Stimulated activated CD4-positive, alpha-beta T cell treated with anti-CD3 and anti-CD28 coated beads, Interleukin-4, amount 100 ng/mL, for 4 hours (primary cell): ENCODE measurements at places on chromosomes 13 and 19.

DNA sequence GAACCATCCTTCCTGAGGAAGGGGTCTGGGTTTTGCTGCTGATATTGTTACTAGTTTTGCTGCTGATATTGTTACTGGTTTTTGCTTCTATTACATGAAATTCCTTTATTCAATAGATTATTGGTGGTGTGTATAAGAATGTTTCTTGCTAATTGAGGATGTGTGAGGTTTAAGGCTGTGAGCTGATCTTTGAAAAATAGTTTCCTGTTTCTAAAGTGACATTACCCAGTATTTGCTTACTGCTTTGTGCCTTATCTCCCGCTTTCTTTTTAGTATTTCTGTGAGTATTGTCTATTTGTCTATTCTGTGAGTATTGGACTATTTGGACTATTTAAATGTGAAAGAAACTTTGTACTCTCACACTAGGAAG lies 38.2 kb upstream of the C1QTNF9 start:
- DNase-seq, result no peak

DNA sequence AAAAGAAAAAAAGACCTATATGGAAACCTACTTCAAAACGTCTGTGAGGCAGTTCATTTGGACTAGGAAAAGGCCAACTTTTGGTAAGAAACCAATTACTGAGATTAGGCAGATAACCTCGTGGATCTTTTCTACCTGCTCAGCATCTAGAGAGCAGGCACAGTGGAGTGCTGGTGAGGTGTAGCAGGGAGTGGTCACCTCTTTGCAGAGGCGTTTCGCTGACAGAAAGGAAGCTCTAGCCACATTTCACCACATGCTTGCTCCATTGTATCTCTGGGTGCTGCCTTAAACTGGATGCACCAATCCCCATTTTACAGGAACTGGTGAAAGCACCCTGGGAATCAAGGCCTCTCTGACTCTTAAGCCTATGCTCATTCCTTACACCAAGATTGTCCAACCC lies 360.5 kb downstream of the LIG4 start:
- DNase-seq, result no peak

DNA sequence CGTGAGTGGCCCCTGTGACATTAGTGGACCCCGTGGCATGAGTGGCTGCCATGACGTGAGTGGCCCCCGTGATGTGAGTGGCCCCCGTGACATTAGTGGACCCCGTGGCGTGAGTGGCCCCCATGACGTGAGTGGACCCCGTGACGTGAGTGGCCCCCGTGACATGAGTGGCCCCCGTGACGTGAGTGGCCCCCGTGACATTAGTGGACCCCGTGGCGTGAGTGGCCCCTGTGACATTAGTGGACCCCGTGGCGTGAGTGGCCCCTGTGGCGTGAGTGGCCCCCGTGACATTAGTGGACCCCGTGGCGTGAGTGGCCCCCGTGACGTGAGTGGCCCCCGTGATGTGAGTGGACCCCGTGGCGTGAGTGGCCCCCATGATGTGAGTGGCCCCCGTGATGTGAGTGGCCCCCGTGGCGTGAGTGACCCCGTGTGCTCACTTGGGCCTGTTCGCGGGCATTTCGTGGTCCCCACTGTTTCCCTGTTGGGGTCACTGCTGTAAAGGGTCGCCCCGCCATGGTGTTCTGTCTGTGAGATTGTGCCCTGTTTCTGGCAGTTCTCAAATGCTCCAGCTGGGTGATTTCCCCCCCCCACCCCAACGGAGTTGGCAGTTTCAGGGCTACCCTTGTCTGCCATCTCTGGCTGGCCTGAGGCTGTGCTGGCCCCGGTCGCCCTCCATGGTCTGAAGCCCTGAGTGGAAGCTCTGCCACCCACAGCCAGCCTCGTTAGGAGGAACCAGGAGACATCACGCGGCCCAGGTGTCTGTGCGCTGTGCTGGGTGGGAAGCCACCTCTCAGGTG lies 64.2 kb downstream of the MCF2L start:
- no peak for DNase-seq

GRCh38 chr13:97327086-97327485 lies 105.0 kb downstream of the MBNL2 start:
- DNase-seq, result no peak

GRCh38 chr13:52348983-52349780 lies 56.8 kb downstream of the THSD1 start:
- peak; percentile 7 for DNase-seq

DNA sequence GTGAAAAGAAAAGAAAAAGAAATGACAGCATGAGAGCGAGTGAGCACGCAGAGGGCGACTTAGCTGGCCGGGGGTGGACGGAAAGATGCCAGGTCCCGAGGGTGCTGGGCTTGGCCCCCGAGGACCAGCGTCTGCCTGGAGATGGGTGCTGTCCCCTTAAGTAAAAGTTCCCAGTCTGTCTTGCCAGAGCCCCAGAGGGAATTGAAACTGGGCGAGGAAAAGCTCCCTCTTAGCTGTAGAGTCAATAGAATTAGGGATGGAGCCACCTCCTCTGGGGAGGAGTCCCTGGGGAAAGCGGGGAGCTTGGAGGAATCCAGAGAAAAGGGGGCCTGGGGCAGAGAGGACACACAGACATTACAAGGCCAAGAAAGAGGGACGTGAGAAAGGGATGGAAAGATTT lies 13.3 kb downstream of the BCAM start:
- DNase-seq, result no peak

DNA sequence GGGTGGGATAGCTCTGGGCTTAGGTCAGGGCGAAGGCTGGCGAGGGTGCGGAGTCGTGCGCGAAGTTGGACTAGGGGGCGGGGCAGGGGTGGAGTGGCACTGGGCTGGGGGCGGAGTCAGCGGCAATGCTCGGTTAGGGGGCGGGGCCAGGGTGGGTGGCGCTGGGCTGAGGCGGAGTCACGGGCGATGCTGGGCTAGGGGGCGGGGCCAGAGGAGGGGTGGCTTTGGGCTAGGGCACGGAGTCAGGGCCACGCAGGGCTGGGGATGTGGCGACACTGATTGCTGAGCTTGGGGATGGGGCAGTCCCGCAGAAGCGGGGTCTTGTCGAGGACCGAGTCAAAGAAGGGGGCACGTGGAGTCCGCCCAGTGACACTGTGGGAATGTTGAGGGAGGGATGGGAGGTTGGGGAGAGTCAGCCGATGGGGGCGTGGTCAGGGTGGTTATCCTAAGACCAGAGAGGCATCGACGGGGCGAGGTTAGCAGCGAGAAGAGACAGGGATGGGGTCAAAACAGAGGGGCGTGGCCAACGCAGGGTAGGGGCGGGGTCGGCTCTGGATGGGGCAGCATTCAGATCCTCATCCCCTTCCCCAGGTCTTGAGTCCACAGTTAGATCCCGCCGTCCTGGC lies 8.7 kb downstream of the HOMER3 start:
- DNase-seq, result peak; percentile 77

DNA sequence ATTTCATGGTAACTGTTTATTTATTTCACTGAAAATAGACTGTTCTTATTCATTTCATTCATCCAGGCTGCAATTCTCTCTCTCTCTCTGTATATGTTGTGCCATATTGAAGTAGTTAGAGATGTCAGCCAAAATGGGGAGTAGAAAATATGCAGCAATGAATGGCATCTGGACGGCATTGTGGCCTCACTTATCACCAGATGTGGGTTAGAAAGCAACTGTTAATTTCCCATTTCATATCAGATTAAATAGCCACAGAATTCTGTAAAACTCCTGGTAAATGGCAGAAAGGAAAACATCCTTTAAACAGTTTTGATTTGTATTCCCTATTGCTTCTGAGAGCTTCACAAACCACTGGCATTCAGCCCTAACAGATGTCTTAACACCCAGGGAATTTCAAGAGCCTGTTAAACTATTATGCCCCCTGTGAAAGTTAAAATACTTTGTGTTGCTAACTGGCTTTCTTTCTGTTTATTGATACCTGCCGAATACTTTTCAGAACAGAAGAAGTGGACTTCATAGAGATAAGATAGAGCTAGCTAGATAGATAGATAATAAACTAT lies 1763.3 kb upstream of the MIR17HG start:
- no peak for DNase-seq

DNA sequence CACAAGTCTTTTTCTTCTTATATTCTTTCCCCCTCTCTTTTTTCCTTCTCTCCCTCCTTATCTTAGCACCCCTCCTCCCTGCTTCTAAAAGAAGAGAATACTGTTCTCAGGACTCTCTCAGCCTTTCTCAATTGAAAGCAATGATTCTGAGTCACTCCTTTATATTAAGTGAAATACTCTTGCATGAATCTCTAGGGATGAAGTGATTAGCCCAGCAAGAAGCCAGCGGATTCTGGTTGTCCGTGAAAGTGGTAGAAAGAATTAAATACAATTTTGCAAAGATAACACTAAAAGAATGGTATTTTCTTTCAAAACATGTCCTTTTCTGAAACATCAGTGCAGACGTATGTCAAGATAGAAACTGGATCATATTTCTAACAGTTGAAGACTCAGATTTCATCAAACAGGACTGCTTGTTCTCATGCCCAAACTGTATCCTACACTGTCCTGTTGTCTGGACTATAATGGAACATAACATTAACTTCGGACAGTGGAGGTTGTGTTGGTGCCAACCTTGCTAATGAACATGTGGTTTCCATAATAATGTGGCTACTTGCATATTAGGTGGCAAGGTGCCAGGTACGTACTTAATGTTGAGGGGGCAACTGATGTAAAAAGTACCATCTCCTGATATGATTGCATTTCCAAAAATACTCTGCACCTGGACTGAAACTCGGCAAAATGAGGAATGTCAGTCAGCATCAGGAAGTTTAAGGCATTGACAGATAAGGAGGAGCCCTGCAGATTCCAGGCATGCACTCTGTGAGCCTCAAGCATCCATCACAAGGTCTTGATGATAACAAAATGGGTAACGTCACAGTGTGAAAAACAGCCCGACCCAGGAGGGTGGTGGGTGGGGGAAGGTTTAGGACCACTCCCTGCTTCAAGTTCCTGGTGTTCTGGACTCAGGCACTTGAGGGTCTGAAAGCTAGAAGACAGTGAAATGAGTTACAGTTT lies 357.2 kb downstream of the DLEU7 start:
- DNase-seq, result no peak

DNA sequence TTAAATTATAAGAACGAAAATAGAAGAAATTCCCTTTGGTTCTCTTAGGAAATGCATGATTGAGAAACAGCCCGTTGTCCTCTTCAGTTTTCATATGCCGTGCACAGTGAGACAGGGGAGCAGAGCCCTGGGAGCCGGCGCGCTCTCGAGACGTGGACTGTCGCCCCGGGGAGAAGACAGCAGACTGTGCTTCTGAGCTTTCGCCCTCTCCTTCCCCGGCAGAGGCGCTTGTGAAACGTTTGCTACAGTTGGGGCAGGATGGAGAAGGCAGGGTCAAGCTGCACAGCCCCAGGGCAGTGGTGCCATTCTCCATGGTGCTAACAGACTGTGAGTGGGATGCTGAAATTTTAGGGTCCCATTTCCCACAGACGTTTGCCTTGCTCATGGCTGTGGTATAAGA lies 192.2 kb upstream of the KL start:
- DNase-seq, result no peak

- no peak for DNase-seq
Observed at GRCh38 chr19:55273978-55274707, 5.8 kb downstream of the HSPBP1 start.

GRCh38 chr19:13064092-13064489 lies 38.6 kb downstream of the LYL1 start:
- DNase-seq, result no peak

DNA sequence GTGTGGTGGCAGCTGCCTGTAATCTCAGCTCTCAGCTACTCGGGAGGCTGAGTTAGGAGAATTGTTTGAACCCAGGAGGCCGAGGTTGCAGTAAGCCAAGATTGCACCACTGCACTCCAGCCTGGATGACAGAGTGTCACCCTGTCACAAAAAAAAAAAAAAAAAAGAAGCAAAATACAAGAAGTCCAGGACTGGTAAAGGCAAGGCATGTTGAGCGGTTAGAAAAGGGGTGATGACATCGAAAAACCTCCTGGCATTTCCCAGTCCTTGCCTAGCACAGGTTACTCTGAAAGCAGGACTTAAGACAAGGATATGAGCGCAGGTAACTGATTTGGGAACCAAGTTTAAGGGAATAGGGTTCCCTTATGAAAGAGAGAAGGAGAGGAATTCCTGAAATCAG lies 2.5 kb upstream of the LILRB4 start:
- DNase-seq, result no peak

DNA sequence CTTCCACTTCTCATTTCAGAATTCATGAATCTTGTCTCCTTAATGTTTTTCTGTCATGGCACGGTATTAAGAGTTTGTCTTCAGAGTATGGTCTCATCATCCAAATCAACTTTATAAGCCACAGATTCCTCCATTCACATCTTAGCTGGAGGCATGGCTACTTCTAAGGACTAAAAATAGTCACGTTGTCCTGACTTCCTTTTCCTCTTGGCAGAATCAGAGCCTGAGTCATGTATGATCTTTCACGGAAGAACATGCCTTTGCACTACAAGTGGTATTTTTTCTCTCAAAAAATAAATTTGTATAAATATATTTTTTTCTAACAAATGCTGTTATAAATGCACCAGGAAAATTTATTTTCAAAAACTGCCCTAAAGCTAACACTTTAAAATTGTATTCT lies 71.4 kb downstream of the ALOX5AP start:
- DNase-seq, result no peak

DNA sequence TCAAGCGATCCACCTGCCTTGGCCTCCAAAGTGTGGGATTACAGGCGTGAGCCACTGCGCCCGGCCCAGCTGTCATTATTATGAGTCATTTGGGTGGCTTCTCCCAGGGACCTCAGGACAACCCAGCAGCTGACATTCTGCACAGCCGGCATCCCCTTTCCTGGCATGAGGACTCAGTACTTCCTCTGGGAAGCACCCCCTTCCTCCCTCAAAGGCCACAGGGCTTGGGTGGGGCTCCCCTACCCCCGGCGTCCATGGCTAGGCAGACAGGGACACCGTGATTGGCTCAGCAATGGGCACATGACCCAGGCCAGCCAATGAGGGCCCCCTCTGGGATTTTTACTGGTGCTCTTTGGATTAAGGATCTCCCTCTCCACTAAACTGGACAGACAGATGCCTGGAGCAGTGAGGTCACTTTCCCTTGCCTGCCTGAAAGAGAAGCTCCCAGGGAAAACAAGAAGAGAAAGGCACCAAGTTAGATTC lies 6.0 kb downstream of the KANK2 start:
- no peak for DNase-seq

- DNase-seq, result no peak
Observed at GRCh38 chr13:76020421-76020955, 384.4 kb downstream of the LMO7 start.

DNA sequence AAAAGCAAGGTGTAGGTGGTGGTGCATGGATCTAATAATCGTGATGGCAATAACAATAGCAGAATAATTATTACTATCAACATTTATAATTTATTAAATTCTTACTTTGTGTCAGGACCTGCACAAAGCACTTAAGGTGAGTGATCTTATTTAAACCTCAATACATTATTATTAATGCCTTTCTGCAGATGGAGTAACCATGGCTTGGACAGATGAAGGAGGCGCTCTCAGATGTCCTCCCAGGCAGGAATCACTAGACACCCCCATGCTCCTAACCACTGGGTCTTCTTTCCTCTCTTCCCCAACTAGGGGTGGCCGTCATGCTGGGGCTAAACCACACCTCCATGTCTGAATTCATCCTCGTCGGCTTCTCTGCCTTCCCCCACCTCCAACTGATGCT lies at the start of gene OR10H2:
OR10H2 (plus strand) TSS at position 301 of the 400 bp plus-strand sequence; CDS start at position 321, 20 bp downstream.
- no peak for DNase-seq

GRCh38 chr13:27354379-27354778 lies 70.0 kb upstream of the GTF3A start:
- no peak for DNase-seq
